Foreskin melanocyte (primary cell): ENCODE measurements at places on chromosomes 12 and 14.

DNA sequence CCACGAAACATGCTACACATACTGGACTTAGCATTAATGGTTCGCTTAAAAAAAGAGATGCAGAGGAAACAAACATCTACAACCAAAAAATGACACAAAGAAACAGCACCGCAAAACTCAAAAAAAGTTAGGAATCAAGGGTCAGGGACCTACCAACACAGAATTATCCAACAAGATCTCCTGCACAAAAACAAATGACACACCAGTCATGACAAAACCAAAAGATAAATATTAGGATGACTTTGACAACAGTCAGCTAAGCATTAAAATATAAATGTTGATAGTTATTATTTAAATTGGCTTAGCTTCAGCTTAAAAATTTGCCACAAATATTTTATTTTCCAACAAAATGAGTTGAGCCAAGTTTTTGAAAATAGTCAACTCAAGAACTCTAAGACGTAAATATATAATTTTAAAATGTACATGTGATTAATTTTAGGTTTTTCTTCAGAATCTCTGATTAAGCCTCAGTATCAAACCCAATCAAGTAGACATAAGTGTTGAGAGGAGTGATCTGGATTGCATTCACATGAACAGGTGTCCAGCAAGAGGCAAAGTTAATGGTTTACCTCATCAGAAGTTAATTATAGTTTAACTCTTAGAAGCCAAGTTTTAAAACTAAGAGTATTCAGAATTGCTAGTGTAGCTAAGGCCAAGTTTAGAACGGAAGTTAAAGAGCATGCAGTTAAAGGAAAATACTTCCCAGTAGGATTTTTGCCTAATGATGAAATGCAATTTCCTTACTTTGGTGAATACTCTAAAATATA lies 79.9 kb downstream of the HEATR5A start:
- no peak for DNase-seq

DNA sequence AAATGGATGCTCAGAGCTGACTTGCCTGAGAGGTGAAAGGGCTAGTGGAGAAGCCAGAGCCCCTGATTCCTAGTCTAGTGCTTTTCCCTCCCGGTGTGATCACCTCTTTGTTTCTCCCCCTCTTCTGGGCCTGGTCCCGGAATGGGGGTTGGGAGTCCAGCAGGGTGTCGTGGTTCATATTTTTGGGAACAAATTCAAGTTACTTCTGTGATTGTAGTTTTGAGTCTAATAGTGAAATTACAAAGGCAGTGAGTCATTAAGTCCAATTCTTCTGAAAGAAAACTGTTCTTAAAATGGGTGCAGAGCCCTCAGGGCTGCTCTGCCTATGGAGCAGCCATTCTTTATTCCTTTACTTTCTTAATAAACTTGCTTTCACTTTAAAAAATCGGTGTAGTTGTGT lies 7.6 kb downstream of the SUSD6 start:
- no peak for DNase-seq

DNA sequence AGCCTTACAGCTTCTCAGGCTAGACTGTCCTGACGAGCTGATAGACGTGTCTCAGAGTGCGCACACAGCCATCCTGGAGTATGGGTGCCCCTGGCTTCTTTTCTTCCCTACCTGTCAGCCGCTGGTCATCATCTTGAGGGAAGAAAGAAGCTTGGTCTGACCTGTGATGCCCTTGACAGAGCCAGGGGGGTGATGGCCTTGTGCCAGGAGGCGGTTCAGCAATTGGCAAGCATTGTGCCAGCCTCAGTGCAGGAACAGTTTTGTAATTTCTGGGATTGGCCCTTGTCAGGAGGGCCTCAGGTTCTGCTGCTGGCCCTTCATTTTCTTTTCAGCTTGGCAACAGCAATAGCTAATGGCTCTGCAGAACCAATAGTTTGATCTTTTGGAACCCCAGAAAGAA lies 80.1 kb downstream of the ADCK1 start:
- DNase-seq: no peak

DNA sequence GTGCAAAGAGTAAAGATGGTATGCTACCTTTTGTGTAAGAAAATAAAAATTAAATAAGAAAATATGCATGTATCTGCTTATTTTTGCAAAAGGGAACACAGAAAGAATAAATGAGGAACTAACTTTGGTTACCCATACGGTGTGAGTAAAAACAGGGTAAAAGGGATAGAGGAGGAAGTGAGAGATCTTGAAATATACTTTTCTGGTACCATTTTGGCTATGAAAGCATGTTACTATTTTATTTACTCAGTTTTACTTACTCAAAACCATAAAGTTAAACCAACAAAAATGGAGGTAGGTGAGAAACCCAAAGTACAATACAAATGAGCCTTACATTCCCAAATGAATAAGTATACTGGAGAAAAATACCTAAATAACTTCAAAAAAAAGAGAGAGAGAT lies 122.0 kb upstream of the EGLN3 start:
- DNase-seq: no peak
